Heart left ventricle (tissue), 16 donors: ENCODE measurements at places on chromosomes 7 and 10. TPM values are rescaled to one million over a fixed set of nuclear protein-coding genes. Genes with fewer than 3 reads are reported as not detected.

DNA sequence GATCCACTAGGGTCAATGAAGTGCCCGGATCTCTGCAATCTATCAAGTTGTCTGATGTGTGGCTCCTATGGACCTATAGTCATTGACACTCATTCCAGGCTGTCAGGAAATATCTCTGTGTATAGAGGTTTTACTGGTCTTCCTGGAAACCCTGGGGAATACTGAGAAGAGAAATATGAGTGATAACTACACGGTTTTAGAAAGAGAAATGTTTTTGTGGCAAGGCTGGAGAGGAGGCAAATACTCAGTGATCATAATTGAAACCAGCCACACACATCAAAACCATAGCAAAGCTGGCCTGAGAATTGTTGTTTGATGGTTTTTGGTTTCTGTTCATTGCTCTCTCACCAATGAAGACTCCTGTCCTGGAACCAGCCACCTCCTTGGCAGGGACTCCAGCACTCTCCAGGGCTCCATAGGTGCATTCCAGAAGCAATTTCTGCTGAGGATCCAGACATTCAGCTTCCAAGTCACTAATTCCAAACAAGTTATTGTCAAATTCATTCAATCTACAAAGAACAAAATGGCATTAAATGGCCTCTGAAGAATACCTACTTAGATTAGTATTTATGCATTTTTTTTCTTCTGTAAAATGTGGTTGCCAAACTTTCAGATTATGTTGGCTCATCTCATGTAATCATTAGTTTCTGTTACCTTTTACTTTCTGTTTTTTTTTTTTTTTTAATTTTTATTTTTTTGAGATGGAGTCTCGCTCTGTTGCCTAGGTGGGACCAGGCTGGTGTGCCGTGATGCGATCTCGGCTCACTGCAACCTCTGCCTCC, 108.6 kb upstream of the ABI1 start:
- DNase-seq, result no peak

DNA sequence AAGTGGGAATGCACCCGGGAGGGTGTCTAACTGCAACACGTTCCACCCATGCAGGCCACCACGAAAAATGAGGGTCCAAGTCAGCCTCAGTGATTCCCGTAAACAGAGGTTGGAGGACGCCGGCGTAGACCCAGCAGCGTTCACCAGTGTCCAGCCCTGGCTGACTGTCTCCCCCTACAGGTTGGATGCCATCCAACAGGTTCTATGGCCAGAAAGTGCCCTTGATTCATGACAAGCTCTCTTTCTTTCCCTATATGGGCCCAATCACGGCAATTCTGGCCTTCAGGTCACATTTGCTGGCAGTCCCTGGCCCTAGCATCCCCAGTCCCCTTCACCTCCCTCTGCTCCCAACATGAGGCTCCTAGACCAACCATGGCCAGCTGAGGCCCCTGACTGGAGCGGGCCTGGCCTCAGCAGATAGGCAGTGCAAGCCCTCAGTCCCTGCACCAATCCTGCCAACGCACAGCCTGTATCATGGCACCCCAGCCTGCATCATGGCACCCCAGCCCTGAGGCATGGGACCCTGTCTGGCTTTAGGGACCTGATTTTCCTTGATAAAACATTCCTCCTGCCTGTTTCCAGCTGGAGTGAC, 227.4 kb downstream of the GRID1 start:
- no peak for DNase-seq

- peak; percentile 29 for DNase-seq
Measured at GRCh38 chr10:46556515-46557318, at the start of gene GPRIN2. Gene GPRIN2, minus strand, starts transcription at chr10:46556658. Its CDS starts 5,922 bp downstream, at chr10:46550736.

GRCh38 chr10:28312572-28312971, 9.7 kb upstream of the MPP7 start:
- DNase-seq, result no peak

DNA sequence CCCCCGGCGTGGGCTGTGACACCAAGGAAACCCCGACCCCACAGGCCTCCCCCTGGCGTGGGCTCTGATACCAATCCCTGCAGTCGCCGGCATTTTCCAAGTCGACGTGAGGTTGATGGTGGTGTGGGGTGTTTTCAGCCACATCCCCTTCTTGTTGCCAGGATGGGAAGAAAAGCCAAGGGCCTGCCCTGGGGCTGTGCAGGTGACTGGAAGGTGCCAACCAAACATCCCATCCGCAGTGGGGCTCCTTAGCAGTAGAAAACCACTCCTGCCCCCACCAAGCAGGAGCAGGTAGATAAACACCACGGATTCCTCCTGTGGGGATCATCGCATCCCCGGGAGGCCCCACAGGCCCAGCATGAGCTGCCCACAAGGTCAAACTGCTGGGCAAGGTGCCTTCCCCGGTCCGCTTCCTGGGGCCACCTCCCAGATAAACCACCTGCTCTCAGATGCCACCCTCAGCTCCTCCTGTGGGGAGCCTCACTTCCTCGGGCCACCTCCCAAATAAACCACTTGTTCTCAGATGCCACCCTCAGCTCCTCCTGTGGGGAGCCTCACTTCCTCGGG, 88.5 kb upstream of the DIP2C start:
- no peak for DNase-seq

DNA sequence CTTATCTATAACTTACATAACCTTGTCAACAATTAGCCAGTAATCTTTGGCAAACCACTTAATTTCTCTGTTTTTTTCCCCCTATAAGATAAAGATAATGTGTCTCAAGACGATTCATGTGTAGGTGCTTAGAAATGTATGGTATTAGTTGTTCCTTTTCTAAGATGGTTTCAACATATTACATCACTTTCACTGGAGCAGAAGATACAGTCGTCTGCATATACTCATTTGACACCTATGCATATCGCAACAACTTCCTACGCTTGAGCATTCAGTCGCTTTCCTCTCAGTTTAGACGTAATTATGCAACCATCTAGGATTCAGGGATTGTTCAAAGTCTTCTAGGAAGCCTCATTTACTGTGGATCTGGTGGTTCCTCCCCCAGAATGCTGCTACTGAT, 396.7 kb downstream of the PHTF2 start:
- DNase-seq, result no peak

DNA sequence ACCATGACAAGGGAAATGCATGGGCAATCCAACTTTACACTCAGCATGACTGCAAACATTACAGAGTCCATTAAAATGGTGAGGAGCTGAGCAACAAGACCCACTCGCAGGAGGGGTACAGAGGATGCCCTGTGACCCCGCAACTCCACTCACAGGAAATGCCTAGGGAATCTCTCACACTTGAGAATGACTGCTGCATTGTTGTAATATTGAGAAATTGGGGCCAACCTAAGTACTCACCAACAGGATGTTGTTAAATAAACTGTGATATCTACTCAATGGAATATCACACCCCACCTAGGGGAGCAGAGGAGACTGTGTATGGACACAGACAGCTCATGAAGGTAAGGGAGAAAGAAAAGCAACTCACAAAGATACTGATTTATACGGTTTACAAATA, 53.4 kb upstream of the CAMK2B start:
- no peak for DNase-seq

DNA sequence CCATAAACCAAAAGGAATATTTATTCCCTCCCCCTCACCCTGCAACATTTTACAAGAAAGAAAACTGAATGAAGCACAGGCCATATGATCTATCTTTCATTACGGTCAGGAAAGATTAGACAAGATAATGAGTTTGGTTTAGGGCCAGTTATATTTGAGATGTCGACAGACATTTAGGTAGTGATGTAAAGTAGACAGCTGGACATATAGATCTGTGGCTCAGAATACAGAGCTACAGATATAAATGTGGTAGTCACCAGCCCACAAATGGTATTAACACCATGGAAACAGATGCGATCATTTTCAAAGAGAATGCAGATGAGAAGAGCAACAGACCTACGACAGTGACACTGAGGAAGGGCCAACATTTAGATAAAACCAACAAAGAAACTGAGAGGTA, 142.5 kb downstream of the SRPK2 start:
- no peak for DNase-seq

DNA sequence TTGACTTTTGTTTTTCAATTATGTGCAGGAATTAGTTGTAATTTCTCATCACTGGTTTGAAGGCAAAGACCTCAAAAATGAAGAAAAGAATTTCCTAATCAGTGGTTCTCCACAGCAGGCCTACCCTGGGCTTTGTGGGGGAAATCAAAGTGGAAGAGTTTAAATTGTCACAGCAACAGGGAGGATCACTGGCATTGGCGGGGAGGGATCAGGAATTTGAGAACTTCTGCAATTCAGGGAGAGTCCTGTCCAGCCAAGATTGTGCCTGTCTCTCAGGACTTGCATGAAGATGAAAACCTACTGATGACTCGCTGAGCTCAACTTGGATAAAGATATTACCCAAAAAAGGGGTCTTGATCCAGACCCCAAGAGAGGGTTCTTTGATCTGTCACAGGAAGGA, 70.1 kb downstream of the HACD1 start:
- DNase-seq, result no peak

Gene GIMAP7
- 34.6 TPM for polyA plus RNA-seq

Gene SUV39H2
- polyA plus RNA-seq, result 1.7 TPM

Gene LBX1
- not detected for polyA plus RNA-seq

Gene CALML3
- 0.03 TPM for polyA plus RNA-seq
